Stimulated activated CD4-positive, alpha-beta T cell treated with anti-CD3 and anti-CD28 coated beads, TNF-alpha, amount 100 ng/mL, for 1 hour (primary cell): ENCODE measurements at places on chromosomes 5 and 9.

GRCh38 chr5:172145870-172146747 is 41.9 kb downstream of the STK10 start:
- no peak for DNase-seq

GRCh38 chr9:89375191-89375760 is 57.0 kb downstream of the SECISBP2 start:
- DNase-seq, result no peak

GRCh38 chr5:145908206-145908960 is 28.0 kb upstream of the SH3RF2 start:
- DNase-seq, result no peak

DNA sequence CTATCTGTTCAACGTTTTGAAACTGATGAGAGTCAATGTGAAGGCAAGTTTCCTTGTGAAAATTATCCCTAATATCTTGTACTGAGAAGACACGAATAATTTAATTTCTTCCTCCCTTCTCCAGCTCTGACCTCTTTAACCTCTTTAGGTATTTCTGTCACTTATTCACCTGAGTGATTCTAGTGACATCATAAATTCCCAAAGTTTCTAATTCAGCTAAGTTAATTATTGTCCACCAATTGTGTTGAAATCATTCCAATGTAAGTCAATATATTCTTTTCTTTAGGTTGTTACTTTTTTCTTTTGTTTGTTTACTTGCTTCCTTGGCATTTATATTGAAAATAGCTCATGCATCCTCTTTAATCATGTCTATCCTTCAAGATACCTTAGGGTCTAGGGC is 143.8 kb downstream of the PAPPA start:
- no peak for DNase-seq

DNA sequence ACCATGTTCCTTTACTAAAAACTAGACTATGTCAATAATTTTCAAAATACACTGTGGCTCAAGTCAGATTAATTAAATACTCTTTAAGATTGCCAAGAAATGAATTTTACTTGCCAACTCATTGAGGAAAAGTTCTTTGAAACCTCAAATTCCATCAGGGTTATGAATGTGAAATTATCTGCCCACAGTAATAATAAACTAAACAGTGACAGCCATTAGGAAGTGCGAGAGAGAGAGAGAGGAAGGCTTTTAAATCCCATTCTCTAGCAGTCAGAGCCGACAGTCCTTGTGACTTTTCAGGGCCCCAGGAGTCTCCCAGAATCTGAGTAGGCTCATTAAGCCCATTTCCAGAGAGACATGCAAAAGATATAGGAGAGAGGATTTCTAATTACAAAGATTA is 236.1 kb downstream of the MARCHF11 start:
- DNase-seq, result no peak

DNA sequence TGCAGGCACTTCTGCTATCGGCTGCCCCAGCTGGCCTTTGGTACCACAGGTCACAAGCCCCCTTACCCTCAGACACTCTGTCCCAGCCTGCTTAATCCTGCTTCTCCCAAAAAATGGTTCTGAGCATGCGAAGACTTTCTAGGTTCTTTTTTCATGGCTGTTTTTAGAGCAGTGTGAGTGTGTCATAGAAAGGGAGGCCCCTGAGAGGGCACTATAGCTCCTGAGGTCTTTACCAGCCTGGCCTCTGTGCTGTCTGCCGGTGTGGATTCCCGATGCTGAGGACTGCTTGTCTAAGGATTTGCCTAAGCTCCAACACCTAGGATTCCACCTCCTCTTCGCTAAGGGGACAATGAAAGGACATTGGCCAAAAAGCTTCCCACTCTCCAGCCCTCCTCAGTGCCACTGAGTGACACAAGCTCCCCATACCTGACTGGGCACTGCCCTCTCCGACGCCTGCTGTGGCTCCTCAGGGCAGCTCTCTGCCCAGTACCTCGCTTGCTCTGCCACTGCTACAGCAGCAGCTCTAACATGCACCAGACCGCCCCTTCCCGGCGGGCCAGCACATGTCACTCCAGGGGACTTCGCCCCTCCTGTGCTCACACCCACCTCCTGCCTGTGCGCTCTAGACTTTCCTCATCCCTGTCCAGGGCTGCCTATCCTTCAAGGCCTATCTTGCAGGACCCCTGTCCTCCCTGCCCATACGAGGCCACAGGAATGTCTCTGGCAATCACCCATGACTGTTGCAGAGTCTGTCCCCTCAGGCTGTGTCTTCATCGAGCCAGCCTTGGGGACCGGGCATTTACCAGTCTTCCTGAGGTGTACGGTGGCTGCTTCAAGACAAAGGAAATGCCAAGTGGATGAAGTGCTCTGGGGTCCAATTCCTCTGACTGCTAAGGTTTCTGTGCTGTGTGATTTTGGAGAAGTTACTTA is 21.0 kb downstream of the MACROH2A1 start:
- DNase-seq, result no peak

- no peak for DNase-seq
Observed at GRCh38 chr9:121505903-121506735, 6.5 kb upstream of the GGTA1 start.

GRCh38 chr9:6024035-6024554 is 8.7 kb upstream of the RANBP6 start:
- DNase-seq, result no peak

GRCh38 chr5:65157906-65158603 is 323.7 kb downstream of the ADAMTS6 start:
- no peak for DNase-seq

DNA sequence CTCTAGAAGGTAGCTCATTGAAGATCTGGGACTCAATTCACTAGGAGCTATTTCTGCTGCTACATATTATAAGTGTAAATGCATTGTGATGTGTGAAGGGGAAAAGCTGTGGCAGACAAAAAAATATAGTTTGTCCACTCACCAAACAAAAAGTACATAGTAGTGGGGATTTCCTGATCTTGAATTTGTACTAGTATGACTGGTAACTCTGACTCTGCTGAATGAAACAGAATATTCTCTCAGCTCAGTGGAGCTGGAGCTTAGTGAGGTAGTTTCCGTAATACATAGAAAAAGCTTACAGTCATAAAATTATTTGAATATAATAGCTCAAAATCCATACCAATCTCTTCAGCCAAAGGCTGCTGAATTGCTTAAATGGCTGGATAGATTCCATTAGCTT is 455.6 kb upstream of the CD180 start:
- no peak for DNase-seq

DNA sequence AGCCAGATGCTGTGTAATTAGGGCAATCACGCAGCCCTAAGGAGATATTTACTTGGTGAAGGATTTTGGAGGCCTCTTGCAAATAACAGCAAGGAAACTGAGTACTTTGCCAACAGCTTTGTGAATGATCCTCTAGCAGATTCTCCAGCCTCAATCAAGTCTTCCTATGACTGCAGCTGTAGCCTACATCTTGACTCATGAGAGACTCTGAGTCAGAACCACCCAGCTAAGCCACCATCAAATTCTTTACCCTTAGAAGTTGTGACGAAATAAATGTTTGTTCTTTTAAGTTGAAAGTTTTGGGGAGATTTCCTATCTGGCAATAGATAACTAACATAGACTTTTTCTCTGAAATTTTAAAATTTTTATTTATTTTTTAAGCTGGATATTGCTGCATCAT is 237.6 kb upstream of the CCNH start:
- DNase-seq, result no peak

DNA sequence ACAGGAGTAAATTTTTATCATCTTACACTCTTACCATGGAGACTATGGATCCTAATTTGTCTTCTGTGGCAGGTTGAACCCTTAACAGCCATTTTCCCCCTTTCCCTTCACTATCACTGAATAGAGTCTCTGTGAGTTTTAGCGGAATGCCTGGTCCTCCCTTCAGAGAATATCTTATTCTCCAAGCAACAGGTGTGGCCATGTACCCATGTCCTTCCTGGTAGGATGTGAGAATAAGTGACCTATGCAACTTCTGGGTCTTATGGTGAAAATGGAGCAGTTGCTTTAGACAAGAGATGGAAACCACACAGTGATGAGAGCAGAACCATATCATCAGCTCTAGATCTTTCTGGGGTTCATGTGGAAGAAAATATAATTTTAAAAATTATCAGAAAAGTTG is 312.6 kb downstream of the MCTP1 start:
- DNase-seq, result no peak

GRCh38 chr5:176803068-176803942 is 7.1 kb upstream of the UNC5A start:
- no peak for DNase-seq

- no peak for DNase-seq
Observed at GRCh38 chr5:168974082-168974481, 326.9 kb downstream of the SLIT3 start.

DNA sequence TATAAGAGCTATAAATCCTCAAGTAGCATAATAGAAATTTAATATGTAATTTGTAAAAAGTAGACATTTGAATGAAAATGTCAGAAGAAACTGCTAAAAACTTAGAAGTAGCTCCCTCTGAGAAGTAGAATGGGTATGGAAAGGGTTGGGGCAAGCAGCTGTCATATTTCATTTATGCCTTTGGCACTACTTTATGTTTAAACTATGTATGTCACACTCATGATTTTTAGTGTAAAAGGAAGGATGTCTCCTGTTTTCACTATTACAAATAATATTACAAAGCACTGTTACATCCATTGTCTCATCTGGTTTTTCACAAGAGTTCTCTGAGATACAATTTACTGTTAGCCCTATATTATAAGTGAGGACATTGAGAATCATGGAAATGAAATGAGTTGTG is 96.3 kb upstream of the ZNF462 start:
- DNase-seq, result no peak

DNA sequence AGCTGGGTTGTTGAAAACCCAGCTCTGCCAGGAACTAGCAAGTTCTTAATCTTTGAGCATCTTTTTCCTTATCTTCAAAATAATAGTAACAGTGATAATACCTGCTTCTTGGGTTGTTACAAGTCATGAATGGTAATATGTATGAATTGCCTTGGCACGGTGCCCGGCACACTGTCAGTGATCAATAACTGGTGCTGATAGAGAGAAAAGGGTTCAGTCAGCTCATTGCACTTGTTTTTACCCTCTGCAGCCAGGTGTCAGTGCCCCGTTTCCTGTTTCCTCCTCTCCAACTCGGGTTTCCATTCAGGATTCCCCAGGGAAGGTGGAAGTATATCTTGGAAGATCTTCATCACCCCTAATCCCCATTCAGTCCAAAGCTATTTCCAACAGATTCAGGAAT is 15.8 kb upstream of the NIPAL4 start:
- no peak for DNase-seq

- DNase-seq, result no peak
Observed at GRCh38 chr5:140488914-140489313, 58.5 kb upstream of the EIF4EBP3 start.

- no peak for DNase-seq
Observed at GRCh38 chr9:90037146-90037797, 432.5 kb downstream of the GADD45G start.
